Activated naive CD8-positive, alpha-beta T cell treated with anti-CD3 and anti-CD28 coated beads, Interleukin-2, amount 10 ng/mL, durations not matched to agents 7 days and 5 days (primary cell): ENCODE measurements at places on chromosomes 7 and 10.

- H3K27ac ChIP-seq = no peak overlapping the region
- no peaks in the 10 kb centered on the region for H3K36me3 ChIP-seq
- peaks cover 6% of the 10 kb centered on the region for H3K27me3 ChIP-seq
- DNase-seq = no peak
- no peaks in the 10 kb centered on the region for H3K4me1 ChIP-seq
- H3K4me3 ChIP-seq = no peak overlapping the region
These were observed 74.8 kb downstream of the GRID1 start for GRCh38 chr10:86291616-86292340.

DNA sequence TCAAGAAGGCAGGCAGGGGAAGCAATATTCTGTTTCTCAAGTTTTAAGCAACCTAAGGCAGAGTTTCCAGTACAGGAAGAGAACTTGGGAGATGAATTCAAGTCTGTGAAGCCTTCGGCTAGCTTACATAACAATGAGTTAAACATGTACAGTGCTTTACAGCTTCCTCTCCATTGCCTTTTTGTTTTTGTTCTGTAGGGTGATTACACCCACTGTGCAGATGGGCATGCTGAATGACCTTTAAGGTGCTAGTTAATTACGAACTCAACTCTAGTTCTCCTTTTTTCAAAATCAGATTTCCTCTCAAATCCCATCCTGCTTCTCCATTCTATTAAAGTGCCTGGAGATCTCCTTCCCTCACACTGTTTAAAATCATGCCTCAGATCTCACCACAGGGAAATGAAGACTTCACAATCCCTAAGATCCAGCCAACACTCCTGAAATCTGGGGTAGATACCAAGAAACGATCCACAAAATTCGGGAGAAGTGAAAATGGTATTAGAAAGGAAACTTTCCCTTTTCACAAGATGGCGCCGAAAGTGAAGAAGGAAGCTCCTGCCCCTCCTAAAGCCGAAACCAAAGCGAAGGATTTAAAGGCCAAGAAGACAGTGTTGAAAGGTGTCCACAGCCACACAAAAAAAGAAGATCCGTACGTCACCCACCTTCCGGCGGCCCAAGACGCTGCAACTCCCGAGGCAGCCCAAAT is 16.8 kb upstream of the MSMB start:
- H3K27me3 ChIP-seq = peaks cover 4% of the 10 kb centered on the region
- no peak overlapping the region for H3K27ac ChIP-seq
- no peak overlapping the region for H3K4me3 ChIP-seq
- no peak for DNase-seq

DNA sequence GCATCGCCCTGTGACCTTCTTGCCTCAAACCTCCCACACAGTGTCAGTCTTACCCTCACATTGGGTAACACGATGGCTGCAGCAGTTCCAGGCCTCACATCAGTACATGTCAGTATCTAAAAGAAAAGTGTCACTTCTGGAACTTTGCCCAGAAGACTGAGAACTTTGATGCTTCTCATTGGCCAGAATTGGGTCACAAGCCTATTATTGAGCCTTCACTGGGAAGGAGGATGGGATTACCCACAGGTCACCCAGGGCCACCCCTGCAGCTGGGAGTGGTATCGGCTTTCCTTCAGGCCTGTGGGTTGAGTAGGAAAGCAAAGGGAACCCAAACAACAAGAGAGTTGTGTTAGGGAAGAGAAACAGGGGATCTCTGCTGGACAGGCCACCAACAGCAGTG is 111.5 kb downstream of the NPY start:
- no peak overlapping the region for H3K4me3 ChIP-seq
- H3K27me3 ChIP-seq = no peaks in the 10 kb centered on the region
- no peaks in the 10 kb centered on the region for H3K4me1 ChIP-seq
- no peak overlapping the region for H3K27ac ChIP-seq

GRCh38 chr7:44131173-44132029 is 8.1 kb upstream of the POLD2 start:
- peaks cover 14% of the 10 kb centered on the region for H3K4me1 ChIP-seq
- H3K36me3 ChIP-seq = no peaks in the 10 kb centered on the region
- no peak for DNase-seq

DNA sequence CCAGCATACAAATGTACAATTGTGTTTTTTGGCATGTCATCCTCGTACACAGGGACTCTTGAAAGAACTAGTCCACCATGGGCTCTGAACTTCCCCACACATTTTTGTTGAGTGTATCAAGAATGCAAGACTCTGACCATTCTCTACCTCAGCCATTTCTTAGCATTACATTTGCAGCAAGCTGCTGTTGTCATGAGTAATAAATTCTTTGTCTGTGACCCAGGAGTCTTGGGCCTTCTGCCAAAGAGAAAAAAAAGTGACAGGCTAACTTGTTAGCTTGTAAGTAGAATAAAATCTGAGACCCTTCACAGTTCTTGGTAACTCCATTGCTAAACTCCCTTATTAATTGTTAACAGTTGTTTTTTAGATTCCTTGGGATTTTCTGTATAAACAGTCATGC is 542.3 kb upstream of the MBL2 start:
- H3K4me3 ChIP-seq = no peak overlapping the region
- no peak for DNase-seq
- no peaks in the 10 kb centered on the region for H3K36me3 ChIP-seq
- H3K4me1 ChIP-seq = no peaks in the 10 kb centered on the region
- no peaks in the 10 kb centered on the region for H3K27me3 ChIP-seq

DNA sequence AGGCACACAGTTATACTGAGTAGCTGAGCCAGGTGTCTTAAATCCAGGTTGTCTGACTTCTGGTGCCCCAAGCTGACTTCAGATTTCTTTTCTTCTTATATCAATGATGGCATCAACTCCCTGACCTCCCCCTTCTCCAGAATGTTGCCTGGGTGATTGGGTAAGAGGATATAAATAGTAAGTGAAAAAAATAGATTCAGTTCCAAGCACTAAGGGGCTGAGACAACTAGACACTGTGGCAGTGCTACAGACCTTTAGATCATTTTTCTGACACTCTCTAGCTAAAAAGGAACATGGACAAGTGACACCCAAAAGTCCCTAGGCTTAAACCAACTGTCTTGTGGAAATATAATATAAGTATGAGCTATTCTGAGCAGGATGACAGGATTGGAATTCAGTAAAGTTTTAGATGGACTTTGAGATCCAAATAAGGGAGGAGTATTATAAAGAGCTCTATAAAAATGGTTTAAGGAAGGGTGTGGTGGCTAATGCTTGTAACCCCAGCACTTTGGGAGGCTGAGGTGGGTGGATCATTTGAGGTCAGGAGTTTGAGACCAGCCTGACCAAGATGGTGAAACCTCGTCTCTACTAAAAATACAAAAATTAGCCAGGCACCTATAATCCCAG is 589.1 kb upstream of the GALNT17 start:
- DNase-seq = no peak
- no peaks in the 10 kb centered on the region for H3K4me1 ChIP-seq
- H3K27ac ChIP-seq = no peak overlapping the region
- no peaks in the 10 kb centered on the region for H3K36me3 ChIP-seq

DNA sequence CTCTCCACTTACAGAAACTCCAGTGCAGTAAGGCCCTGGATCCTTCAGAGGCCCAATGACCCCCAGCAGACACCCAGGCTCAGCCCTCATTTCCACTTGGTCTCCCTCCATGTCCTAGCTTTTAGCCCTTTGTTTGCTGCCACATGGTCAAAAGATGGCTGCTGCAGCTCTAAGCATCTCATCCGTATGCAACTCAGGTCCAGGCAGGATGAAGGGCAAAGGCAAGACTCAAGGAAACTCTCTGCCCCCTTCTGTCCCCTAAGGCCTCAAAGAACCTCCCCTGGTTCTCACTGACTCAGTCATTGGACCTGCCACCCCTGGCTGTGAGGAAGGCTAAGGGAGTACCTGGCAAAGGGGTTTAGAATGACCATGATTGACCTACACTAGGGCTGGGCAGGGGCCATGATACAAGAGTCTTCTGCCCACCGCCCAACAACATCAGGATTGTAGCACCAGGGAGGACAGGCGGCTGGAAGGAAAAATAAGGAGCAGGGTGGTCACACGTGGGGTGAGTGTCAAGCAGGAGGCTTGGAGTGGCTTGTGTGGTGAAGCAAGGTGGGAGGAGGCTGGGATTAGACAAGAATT is 303.8 kb upstream of the ZMIZ1 start:
- no peaks in the 10 kb centered on the region for H3K36me3 ChIP-seq
- no peak overlapping the region for H3K27ac ChIP-seq
- no peaks in the 10 kb centered on the region for H3K4me1 ChIP-seq

DNA sequence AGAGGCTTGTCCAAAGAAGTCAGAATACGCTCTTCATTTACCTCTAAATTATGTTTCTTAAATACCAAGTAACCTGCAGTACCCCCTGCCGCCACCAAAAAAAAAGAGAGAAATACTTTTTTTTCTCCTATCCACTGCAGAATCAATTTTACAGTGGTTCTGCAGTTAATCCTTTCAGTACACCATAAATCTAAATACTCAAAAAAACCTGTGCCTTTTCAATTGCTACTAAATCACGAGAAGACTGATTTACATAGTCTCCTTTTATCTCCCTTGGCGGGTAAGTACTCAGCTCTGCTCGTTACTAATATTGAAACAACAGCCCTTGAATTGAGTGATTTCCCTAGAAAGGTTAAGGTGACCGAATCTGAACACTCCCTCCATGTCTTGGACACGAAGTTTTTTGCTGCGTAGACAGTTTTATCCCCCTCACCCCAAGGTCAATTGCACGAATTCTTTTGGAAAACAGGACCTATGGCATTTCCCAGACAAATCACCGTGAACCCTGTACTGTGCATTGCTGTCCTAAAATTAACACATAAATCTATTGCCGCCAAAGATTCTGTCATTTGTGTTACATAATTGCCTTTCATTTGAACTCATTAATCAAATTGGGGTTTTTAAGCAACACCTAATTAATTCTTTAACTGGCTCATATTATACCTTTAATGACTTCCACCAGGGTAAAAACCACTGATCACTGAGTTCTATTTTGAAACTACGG is 512 bp upstream of the VIM start:
- no peak for DNase-seq
- H3K4me1 ChIP-seq = peaks cover 38% of the 10 kb centered on the region
- peaks cover 35% of the 10 kb centered on the region for H3K36me3 ChIP-seq

DNA sequence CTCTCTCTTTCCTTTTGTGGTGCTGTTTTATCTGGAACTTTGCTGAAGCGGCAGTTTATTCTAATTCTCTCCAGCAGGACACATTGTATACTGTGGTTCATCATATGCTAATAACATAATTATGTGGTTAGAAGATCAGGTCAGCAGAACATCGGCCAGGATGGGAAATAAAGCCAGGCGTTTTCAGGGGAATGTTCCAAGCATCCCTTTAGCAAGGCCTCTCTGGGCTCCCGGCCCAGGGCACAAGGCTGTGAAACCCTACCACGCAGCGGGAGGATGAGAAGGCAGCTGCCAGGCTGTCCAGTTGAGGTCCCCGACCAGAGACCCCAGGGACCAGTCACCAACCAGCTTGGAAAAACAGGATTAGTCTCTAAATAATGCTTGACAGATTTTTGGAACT is 112.2 kb upstream of the GALNT17 start:
- H3K4me3 ChIP-seq = no peak overlapping the region
- no peak overlapping the region for H3K27ac ChIP-seq
- H3K27me3 ChIP-seq = no peaks in the 10 kb centered on the region
- H3K36me3 ChIP-seq = no peaks in the 10 kb centered on the region

GRCh38 chr10:130021383-130021950 is 57.4 kb upstream of the EBF3 start:
- peaks cover under 1% of the 10 kb centered on the region for H3K27me3 ChIP-seq
- no peaks in the 10 kb centered on the region for H3K36me3 ChIP-seq
- DNase-seq = no peak

DNA sequence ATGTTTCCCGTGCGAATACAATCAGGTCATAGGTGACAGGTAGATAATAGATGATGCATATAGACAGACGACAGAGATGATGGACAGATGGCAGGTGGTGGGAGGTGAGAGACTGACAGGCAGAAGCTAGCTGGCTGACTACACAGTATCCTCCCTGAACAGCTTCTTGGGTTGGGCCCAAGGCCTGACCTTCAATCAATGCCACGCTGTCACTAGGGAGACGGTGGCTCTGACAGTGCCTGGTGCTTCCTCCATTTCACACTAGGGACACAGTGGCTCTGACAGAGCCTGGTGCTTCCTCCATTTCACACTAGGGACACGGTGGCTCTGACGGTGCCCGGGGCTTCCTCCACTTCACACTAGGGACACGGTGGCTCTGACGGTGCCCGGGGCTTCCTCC is 200.1 kb downstream of the DIP2C start:
- H3K4me3 ChIP-seq = no peak overlapping the region
- peaks cover 3% of the 10 kb centered on the region for H3K27me3 ChIP-seq
- no peak overlapping the region for H3K27ac ChIP-seq
- peaks cover 4% of the 10 kb centered on the region for H3K4me1 ChIP-seq
- no peak for DNase-seq

GRCh38 chr7:112584290-112584689 is 103.5 kb downstream of the LSMEM1 start:
- DNase-seq = no peak
- H3K27ac ChIP-seq = no peak overlapping the region
- H3K4me3 ChIP-seq = no peak overlapping the region

GRCh38 chr10:9010093-9010492 is 955.6 kb downstream of the GATA3 start:
- peaks cover 31% of the 10 kb centered on the region for H3K4me1 ChIP-seq
- peak; percentile 29 for DNase-seq
- H3K4me3 ChIP-seq = peak overlapping the region; percentile 50

DNA sequence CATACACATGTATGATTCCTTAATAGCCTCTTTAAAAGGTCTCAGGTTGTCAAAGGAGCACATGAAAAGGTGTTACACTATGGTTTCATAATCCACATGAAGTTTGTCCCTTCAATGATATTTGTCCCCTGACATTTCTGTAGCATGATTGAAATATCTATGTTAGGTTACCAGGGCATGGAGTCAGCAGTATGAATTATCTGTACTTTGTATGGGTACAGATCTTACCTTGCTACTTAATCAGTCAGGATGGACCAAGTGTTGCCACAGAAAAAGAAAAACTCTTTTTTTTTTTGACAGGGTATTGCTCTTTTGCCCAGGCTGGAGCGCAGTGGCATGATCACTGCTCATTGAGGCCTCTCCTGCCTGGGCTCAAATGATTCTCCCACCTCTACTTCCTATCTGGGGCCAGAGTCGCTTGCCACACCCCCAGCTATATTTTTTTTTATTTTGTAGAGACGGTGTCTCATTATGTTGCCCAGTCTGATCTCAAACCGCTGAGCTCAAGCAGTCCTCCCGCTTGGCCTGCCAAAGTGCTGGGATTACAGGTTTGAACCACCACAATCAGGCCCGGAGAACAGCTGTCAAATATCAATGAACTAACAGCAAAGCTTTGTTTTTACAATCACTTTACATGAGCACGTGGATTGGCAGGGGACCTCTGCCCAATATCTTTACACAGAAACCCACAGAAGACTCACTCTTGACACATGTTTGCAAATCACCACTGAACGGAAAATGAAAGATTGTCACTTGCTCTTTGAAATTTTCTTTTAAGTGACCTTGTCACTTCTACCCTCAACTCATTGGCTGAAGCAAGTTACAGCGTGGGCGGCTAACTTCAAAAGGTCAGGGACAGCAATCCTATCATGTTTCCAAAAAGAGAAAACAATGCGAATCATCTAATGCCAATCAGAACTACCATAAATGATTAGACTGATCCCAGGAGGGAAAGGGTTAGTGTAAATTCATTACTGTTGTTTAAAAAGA is 140.2 kb downstream of the PRKG1 start:
- H3K27me3 ChIP-seq = no peaks in the 10 kb centered on the region
- DNase-seq = no peak
- no peak overlapping the region for H3K27ac ChIP-seq
- H3K4me3 ChIP-seq = no peak overlapping the region
